ENCODE measurements at places on chromosomes 13 and 19.

GRCh38 chr13:43478211-43478610, 308.6 kb downstream of the ENOX1 start:
- no peak for DNase-seq

DNA sequence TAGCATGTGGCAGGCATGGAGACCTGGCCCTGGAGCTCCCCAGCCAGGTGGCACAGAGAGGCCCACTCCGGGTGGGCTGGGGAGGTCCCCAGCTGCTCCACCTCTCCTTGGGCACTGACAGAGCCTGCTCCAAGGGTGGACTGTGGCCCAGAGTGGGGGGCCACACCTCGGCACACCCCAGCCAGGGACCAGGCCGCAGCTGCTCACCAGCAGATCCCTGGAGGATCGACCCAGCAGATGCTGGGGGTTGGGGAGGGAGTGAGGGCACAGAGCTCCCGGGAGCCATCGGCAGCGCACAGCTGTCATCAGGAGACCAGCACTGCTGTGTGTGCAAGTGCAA, 72.0 kb upstream of the KCTD15 start:
- DNase-seq = no peak

DNA sequence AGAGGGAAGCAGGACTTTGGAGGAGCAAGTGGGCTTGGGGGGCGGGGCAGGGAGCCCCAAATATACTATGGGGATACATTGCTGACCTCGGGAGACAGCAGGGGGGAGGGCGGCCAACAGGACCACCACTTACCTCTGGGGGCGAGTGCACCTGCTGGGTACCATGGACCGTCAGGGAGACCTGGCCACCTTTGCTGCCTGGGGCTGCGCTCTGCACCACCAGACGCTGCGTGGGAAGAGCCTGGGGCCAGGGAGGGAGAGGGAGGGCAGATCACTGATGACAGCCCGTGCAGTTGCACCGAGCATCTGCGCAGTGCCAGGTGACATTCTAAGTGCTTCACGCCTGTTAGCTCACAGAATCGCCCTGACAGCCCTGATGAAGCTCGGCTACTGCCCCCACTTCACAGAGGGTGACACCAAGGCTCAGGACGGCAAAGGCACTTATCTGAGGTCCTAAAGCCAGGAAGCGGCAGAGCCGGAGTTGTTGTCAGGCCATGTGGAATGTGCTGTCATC, 24.1 kb downstream of the RFX1 start:
- no peak for DNase-seq

- DNase-seq = peak; percentile 51
Measured at GRCh38 chr19:18514800-18515682, 6.8 kb downstream of the ELL start.

DNA sequence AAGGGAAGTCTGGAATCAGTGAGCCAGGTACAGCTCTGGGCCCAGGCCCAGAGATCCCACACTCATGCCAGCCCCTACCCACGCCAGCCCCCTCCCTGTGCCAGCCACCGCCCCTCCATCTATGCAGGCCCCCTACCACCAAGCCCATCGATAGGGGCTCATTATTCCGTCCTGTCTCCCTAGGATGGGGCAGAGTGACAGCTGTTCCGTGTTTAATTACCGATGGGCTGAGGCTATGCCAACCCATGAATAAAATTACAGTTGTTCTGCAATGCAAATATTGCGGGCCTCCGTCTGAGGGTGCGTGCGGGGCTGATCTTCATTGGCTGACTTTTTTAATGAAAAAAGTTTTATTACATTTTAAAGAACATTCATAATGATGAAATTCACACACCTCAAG, 35.6 kb upstream of the PEPD start:
- no peak for DNase-seq

- DNase-seq = peak; percentile 34
Measured at GRCh38 chr19:3024870-3025548, 4.1 kb downstream of the TLE2 start.

DNA sequence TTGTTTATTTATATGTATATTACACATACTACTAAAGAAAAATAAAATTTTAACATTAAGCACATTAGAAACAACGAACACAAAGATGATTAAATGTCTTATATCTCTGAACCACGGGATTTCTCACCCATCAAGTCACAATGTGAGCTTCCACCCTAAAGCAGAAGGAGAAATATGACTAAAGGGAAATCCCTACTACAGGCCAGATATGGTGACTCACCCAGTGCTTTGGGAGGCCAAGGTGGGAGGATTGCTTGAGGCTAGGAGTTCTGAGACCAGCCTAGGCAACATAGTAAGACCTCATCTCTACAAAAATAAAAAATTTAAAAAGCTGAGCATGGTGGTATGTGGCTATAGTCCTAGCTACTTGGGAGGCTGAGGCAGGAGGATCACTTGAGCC, 24.6 kb downstream of the DCT start:
- DNase-seq = peak; percentile 54

DNA sequence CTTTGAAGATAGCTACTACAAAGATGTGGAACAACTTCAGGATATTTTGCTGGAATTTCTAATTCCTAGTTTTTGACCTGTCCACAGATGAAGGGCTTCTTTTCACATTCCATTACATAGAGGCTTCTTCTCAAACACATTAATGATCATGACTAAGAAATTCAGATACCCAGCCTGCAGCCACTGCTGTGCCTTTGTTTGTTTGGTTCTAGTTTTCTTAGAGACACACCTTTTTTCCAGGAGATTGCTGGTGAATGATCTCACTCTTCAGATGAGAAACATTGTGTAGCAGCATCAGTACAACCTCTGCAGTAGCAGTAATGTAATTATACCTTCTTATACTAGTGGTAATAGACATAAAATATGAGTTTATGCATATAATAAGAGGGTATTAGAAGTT, 5.0 kb downstream of the TDRD3 start:
- DNase-seq = no peak

- no peak for DNase-seq
Measured at GRCh38 chr13:78764665-78765064, 105.7 kb upstream of the OBI1 start.

Measured in activated CD4-positive, alpha-beta memory T cell treated with anti-CD3 and anti-CD28 coated beads for 36 hours (primary cell).